Left kidney (tissue), 8 donors: ENCODE measurements at places on chromosomes 3 and 15. TPM values are rescaled to one million over a fixed set of nuclear protein-coding genes. Genes with fewer than 3 reads are reported as not detected.

Gene TM4SF18
- polyA plus RNA-seq, result 29.8 TPM

Gene SENP2
- 64.6 TPM for polyA plus RNA-seq

Gene CCR1
- polyA plus RNA-seq, result 2.0 TPM

Gene DUOX1
- 7.8 TPM for polyA plus RNA-seq

Gene CLDN1
- 58.2 TPM for polyA plus RNA-seq

Gene AP2M1
- polyA plus RNA-seq, result 380 TPM

Gene CHP1
- polyA plus RNA-seq, result 66.7 TPM

Gene CCPG1
- polyA plus RNA-seq, result 58.2 TPM

Gene ISLR
- 43.2 TPM for polyA plus RNA-seq

Gene SLC22A13
- 4.4 TPM for polyA plus RNA-seq

Gene CTXND1
- 11.0 TPM for polyA plus RNA-seq

Gene SLCO3A1
- polyA plus RNA-seq, result 9.5 TPM

Gene FGD5
- 20.9 TPM for polyA plus RNA-seq

Gene TERC
- polyA plus RNA-seq, result 0.35 TPM

Gene PEX5L
- 0.58 TPM for polyA plus RNA-seq

Gene DPPA2
- polyA plus RNA-seq, result 1.0 TPM

Gene PRSS50
- polyA plus RNA-seq, result 3.2 TPM

Gene IL17RD
- 66.6 TPM for polyA plus RNA-seq

Gene CA12
- polyA plus RNA-seq, result 151 TPM

Gene RBM6
- polyA plus RNA-seq, result 194 TPM

Gene CATSPER2
- polyA plus RNA-seq, result 11.9 TPM

Gene WDR93
- 3.7 TPM for polyA plus RNA-seq

Gene DZIP3
- polyA plus RNA-seq, result 43.6 TPM

Gene FILIP1L
- polyA plus RNA-seq, result 16.3 TPM

Gene GATM
- 242 TPM for polyA plus RNA-seq

Gene ALPK3
- 20.7 TPM for polyA plus RNA-seq

Gene RPSA
- 1,388 TPM for polyA plus RNA-seq

Gene CLSTN2
- polyA plus RNA-seq, result 2.0 TPM

Gene KNG1
- 56.9 TPM for polyA plus RNA-seq

Gene CEP97
- polyA plus RNA-seq, result 23.7 TPM

Gene ILDR1
- polyA plus RNA-seq, result 7.4 TPM
